OCI-LY7 (cell line): ENCODE measurements at places on chromosomes 1 and 21.

DNA sequence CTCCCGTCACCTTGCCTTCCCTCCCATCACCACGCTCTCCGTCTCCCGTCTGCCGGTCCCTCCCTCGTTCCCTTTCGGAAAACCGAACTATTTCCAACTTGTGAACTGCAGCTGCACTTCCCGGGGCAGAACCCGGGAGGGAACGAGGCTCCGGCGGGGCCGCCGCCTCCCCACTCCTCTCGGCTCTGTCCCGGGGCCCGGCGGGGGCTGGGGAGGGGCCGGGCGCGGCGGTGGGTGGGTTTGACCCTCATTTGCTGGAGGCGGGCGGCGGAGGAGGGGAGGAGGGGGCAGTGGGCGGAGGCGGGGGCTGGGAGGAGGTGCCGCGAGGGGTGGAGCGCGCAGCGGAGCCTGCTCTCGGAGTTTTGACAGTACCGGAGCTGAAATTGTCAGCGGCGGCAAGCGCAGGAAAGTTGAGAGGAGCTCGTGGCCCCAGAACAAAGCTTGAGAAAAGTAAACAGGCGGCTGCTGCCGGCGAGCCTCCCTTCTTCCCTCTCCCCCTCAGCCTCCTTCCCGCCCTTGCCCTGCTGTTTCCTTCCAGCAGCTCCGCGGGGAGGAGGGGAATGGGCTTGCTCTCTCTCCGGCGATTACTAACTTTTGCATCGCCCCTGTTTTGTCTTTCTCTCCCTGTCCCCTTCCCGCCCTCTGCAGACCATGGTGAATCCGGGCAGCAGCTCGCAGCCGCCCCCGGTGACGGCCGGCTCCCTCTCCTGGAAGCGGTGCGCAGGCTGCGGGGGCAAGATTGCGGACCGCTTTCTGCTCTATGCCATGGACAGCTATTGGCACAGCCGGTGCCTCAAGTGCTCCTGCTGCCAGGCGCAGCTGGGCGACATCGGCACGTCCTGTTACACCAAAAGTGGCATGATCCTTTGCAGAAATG lies 2.9 kb downstream of the LMO4 start:
- no peak for DNase-seq

DNA sequence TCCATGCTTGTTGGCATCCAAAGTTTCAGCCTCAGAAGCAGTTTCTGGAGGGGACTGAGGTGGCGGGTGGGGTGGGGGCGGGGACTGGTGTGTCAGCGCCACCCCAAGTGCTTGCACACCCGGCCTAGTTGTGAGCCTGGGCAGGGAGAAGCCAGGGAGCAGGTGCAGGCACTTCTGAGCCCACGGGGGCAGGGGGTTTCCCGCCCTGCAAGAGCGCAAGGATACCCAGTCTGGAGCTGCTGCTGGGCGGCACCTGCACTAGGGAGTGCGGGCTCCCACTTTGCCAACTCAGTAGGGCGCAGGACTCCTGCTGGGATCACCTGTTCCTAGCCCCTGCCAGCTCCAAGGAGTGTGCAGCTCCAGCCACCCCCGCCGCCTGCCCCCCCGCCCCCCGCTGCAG lies 33.5 kb downstream of the MAGI3 start:
- no peak for DNase-seq

- DNase-seq = peak; percentile 48
Observed at GRCh38 chr1:91511386-91511785, 10.7 kb downstream of the CDC7 start.

- no peak for DNase-seq
Observed at GRCh38 chr21:45270306-45270821, 17.3 kb downstream of the POFUT2 start.

GRCh38 chr21:46667741-46668380 lies 32.4 kb downstream of the PRMT2 start:
- no peak for DNase-seq

DNA sequence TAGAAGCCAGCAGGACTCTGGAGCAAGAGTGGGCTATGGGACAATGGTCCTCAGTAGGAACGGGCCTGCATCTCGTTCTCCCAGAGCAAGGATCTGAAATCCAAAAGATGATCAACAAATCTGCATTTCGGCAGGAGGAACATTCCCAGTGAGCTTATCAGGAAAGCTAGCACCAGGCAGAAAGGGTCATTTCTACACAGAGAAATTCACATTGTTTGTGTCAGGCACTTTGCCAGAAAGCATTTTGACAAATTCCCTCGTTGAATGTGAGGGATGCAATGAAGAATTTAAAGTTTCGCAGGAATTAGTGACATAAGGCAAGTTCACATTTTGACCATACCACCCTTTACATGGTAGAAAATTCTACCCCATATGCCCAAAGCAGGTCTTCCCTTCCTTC lies 31.6 kb upstream of the ETS2 start:
- DNase-seq = no peak

DNA sequence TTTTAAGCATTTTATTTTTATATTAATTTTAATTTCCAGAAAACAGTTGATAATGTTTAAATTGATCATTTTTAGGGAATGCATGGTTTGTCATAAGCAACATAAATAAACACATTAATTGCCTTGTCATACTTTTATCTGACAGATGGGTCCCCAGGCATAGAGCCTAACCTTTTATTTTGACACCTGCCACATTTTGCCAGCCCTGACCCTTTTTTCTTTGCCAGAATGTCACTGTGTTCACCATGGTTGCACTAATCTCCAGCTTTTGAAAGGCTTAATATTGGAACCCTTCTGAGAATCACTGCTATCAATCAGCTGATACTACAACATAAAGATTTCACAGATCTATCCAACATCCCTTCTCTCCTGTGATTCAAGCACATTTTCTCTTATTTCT lies 56.0 kb upstream of the DPYD start:
- DNase-seq = no peak

GRCh38 chr1:230758709-230759368 lies 11.7 kb downstream of the CAPN9 start:
- DNase-seq = no peak
